ENCODE measurements at places on chromosomes 5 and 9.
A peak's percentile ranks its signal among the peaks of the same experiment; 100 is the strongest.

GRCh38 chr5:95284572-95285408 lies at the start of gene MCTP1:
TSS of gene MCTP1 (minus strand) at chr5:95285094.
- peak; percentile 27 for DNase-seq

- DNase-seq, result no peak
Measured at GRCh38 chr5:93993161-93993560, 251.8 kb upstream of the POU5F2 start.

DNA sequence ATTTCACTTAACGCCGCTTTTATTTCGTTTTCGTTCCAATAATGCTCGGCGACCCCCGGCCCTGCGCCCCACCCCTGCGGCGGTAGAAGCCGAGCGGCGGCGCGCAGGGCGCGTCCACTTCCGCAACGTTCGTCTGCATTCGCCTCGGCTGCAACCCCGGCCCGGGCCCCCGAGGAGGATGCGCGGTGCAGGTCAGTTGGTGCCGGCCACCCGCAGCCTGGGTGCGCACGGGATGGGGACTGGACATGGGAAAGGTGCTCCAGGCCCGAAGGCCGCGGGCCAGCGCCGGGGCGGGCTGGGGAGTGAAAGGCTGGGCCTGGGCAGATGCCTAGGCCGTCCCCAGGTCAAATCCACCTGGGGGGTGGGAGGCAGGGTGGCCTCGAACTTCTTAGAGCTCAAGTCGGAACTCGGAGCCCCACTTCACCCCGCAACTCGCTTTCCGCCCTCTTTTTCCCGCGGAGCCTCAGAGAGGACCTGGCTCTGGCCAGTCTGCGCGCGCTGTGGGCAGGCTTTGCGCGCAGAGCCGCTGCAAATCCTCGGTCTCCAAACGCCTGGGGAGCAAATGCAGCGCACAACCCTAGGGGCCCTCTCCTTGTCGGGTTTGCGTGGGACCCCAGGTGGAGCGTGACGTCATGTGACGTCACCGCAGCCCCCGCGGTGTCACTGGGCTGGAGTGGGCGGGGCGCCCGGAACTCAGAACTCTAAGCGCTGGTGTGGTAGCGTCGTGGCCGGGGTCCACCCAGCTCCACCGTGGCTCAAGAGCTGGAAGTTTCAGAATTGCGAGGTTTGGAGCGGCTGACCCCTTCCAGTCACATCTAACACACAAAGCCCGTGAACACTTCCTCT lies 3.3 kb downstream of the TLX3 start:
- DNase-seq, result no peak

DNA sequence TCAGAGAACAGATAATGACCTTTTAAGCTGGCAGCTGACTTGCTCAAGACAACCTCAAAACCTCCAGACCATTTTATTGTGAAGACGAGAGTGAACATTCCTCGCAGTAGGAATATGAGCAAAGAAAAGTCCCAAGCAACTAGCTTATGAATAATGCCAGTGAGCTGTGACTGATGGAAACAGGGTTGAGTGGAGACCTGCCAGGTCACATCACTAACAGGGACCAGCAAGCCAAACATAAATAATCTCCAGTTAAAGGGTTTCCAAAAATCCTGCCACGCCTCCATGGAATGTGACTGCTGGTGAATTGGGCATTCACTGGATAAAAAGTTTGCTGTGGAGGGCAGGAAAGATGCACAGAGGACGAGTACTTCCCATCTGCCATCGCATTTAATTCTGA lies 185.4 kb downstream of the CRB2 start:
- no peak for DNase-seq

DNA sequence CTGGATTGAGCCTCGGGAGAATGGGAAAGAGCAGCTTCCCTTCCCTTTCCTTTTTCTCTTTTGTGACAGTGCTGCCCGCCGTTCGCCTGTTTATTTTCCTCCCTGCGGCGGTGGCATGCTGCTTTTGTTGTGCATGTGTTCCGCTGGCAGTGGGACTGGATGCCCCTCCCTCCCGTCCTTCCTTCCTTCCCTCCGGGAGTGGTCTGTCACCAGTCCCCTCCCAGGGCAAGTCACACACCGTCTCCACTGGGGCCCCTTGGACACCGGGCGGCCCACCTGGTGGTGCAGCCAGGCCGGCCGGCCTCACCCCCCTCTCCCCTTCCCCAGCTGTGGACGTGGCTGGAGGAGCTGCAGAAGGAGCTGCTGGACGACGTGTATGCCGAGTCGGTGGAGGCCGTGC lies 214.7 kb downstream of the TRIO start:
- DNase-seq, result no peak

DNA sequence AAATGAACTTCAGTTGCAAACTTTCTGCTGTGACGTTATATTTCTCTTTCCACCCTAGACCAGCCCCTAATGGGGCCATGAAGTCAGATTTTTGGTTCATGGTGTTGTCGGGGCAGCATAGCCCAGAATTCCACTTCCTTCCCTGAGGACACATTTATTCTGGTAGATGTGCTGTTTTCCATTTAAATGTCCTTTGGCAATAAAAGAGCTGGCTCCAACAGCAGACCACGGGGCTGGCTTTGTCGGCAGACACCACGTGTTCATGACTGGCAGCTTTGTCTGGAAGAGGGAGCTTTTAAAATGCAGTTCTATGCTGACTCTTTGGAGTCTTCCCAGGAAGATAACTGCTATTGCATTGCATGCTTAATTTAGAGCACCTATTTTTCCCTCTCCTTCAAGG lies 17.6 kb upstream of the LCP2 start:
- DNase-seq, result peak; percentile 69

DNA sequence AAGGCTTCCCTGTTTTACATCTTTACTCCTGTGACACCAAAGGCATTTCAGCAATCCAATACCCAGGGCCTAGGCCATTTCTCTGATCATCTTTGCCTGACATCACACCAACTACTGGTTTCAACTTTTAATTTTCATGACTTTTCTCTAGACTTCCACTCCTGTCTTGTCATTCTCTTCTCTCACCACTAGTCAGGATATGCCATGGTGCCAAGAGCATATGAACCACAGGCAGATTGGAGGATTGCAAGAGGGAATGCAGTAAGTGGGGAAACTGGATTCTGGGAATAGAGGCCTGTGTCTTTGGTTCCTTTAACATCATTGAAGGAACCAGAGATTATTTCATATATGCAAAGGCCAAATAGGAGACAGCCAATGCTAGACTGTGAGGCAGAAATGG lies 69.3 kb downstream of the ANKRD31 start:
- no peak for DNase-seq

DNA sequence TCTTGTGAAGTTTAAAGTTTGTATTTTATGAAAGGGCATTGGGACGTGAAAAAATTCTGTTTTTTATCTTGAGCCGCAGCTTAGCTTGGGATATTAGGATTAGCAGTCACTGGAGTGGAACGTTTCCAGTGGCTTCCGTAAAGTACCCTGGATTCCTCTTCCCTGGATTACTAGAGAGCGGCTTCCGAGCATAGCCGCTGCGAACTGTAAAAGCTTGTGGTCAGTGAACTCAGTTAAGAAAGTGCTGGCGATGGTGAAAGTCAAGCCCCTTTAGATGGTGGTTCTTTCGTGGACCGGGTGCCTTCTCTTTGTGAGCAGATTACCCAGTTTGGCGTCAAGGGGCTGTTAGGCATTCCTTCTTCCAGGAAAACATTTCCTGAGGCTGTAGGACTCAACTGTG lies 168.1 kb downstream of the KDM4C start:
- DNase-seq, result no peak

DNA sequence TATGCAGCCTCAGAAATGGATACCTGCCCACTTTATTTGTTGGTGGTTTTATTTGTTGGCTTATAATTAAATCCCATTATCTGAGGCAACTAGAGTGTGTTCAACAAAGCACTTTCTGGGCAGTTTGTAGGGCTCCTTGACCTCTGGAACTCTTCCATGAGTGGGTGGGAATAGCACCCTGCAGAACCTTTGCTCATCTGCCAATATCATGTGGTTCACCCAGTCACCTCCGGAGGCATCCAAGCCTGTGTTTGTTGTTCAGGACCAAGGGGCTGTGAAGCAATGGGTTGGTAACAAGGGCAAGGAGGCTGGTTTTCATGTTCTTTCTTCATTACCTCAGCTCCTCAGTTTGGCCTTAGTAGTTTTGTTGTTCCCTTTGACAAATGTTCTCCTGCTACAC lies 314.0 kb downstream of the NDUFS4 start:
- DNase-seq, result no peak

DNA sequence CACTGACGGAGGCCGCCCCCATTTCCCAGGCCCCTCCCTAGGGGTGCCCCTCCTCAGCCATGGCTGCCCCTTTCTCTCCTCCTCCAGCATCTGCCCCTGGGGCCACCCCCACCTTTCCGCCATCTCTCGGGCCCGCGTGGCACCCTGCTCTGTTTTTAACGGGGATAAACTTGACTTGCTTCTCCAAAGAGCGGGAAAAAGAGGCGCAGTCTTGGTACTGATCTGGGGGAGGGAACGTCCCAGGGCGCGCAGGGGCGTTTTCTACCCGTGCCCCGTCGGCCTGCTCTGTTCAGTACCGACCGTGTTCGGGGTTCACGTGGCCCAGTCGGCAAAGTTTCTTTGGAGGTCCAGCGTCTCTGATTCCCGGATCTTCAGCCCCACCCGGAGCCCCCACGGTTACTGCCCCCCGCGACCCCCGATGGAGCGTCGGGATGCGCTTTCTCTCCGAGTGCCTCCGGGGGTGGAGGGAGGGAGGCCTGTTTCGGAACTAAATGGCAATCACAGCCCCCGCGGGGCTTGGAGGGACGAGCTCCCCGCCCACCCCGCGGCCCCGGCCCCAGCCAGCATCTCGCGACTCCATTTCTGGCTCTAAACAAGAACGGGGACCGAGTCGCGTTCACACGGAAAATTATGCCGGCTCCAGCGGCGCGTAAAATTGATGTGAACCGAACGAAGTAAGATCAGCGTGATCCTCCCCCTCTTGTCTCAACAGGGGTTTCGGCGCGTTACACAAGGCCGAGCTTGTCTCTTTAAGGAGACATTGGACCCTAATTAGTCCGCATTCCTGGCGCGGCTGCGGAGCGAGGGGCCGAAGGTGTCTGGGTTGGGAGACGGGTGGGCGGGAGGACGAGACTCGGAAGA lies 1.1 kb upstream of the TLE4 start:
- peak; percentile 46 for DNase-seq

- peak; percentile 62 for DNase-seq
Measured at GRCh38 chr9:121529237-121529987, 29.8 kb upstream of the GGTA1 start.

GRCh38 chr9:114312513-114312875 lies 10.4 kb upstream of the ORM1 start:
- DNase-seq, result no peak

DNA sequence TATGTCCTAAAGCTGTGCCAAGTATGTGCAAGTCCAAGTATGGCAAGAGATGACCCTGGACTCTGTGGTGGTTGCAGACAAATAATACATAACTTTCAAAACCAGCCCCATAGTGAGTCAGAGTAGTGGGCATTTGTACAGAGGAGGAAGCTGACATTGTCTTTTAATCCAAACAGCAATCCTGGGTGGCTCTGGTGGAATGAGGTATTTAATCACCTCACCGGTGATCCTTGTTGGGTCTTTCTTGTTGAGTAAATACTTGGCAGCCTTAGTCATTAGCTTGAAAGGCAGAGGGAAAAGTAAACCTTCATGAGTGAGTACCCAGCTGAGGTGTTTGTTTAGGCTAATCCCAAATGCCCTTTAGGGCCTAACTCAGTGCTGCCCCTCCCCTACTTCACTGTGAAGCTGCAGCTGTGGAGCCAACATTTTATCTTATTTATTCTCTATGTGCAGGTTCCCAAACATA lies 148.7 kb upstream of the SLC12A2 start:
- DNase-seq, result no peak

- no peak for DNase-seq
Measured at GRCh38 chr5:115160975-115161475, 8.7 kb downstream of the TRIM36 start.
